Adrenal gland (tissue), 19 donors: ENCODE measurements at places on chromosomes 7 and 10.

DNA sequence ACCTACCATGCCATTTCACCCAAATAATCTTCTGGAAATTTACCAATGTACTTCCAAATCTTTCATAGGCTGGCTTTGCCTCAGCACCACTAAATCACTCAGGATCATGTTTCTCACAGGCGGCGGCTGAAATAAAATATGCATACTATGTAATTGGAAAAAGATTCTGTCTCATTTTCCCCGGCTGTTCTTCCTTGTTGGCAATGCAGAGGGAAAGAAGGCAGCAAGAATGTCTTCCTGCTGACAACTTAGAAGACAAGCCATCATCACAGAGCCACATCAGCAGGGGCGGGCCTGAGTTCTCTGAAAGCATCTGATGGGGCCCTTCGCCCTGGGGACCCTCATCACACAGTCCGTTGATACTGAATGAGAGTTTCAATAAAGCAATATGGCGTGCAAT, 39.2 kb upstream of the COL1A2 start:
- DNase-seq: no peak

DNA sequence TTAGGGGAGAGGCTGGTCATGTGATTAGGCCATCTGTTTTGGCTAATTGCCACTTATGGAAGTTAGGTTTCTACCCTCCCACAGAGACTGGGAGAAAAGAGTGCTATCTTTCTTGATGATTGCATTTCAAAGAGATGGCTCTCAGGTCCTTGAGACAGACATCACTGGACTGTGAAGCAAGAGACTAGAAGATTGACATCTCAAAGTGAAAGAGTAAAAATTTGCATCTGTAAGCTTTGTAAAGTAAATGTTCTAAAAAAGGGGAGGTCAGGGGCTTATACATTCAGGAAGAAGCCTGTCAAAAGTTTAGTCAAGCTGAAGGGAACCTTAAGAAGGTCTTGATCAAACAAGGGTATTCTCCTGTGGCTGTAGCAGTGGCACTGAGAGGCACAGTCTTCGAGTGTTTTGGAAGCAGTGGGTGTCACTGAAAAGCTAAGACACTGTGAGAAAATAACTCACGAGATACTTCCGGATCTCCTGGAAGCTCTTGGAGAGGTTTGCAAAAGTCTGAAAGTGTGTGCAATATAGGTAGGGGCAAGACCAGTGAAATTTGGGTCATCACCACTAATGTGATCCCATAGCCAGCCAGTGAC, 342.1 kb downstream of the PHF14 start:
- no peak for DNase-seq

GRCh38 chr7:122688400-122688998, 10.4 kb downstream of the RNF133 start:
- no peak for DNase-seq

GRCh38 chr7:33986451-33986850, 81.1 kb downstream of the BMPER start:
- DNase-seq: no peak

DNA sequence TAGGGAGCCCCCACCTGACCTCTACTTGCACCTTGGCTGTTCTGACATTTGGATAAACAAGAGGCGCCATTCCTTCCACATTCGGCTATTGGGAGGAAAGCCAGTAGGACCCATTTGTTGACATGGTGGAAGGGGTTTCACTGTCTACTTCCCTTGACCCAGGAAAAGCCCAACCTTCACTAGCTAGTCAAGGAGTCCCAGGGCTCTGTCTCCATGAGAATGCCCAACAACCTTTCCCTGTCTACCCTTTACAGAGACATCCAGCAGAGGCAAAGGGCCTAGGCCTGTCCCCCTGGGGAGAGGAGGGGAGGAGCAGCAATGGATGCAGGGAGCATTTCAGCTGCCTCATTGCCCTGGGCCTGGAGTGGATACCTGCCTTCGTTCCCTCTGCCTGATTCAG, 136.1 kb downstream of the NEURL1 start:
- DNase-seq: no peak

GRCh38 chr7:15795393-15795792, 108.9 kb upstream of the MEOX2 start:
- no peak for DNase-seq

DNA sequence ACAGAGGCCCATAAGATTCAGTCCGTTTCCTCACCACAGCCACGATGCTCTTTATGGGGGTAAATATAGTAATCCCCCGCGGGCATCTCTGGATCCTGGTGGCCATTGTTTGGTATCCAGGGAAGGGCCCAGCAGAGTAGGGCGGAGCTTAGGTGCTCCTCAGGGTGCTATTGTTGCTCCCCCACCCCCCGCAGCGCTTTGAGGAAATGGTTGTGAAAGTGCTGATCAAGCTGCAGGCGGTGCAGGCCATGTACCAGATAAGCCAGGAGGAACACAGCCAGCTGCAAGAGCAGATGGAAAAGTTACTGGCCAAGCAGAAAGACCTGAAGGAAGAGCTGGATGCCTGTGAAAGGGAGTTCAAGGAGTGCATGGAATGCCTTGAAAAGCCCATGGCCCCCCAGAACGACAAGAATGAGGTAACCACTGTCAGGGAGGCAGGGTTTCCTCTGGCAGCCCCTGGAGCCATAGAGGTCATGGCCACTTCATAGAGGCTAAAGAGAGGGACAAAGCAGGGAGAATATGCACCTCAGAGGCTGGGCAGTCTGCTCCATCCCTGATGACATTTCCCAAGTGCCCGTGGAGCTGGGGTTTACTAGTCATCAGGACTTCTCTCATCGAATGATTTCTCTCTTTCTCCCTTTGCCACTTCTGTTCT, 17.6 kb upstream of the FLNC start:
- no peak for DNase-seq

DNA sequence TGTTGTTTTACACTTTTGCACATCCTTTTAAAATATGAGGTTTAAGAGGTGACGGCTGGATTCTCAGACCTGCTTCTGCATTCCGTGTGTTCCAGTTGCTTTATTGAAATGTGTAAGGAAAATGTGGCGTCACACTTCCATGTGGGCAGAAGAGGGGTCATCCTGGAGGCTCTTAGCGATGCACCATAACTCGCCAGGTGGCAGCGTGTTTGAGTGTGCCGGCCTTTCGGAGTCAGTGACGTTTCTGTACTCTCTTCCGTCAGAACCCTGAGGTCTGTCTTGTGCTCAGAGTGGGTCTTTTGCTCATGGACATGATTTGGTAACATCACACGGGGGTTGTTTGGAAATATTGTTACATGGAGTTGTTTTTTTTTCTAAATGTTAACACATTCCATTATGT, 9.1 kb downstream of the PPP2R2D start:
- no peak for DNase-seq

GRCh38 chr10:54909165-54909564, 108.1 kb upstream of the PCDH15 start:
- DNase-seq: no peak

DNA sequence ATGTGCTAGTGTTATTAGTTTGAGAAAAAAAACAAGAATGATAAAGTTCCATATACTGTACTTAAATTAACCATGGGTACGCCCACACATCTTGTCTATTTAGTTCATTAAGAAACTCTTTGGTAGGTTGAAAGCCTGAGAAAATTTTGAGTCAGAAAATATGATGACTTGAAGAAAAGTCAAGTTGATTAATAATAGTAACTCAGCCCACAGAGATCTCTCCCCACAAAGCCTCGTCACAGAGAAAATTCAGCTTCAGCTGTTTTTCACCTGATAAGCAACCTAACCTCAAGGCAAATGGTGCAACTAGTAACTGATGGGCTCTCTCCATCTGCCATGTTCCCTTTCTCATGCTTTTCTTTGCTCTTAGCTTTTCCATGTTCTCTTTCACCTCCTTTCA, 1021.6 kb downstream of the GATA3 start:
- DNase-seq: no peak

DNA sequence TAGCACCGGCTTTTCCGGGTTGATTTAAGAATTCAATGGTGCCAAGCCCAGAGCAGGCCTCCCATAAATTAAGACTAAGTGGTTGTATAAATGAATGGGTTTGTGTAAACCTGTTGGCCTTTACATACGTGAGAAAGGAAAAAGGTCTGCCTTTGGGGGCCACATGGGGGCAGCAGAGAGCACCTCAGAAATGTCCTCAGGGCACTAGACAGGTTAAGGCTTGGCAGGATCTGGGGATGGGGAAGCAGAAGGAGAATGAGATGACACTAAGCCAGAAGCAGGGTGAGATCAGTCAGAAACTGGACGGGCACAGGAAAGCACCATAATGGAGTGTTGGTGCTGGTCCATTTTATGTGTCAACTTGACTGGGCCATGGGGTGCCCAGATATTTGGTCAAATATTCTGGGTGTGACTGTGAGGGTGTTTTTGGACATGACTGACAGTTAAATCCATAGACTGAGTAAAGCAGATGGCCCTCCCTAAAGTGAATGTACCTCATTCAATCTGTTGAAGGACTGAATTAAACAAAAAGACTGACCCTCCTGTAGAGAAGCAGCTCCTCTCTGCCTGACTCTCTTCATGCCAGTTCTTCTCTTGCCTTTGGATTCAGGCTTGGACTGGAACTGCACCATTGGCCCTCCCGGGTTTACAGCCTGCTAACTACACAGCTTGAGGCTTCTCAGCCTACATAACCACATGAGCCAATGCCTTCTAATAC, 58.9 kb downstream of the FRMPD2 start:
- DNase-seq: peak; percentile 45

GRCh38 chr10:20931156-20931795, 34.2 kb upstream of the NEBL start:
- DNase-seq: no peak

GRCh38 chr10:51905032-51905431, 205.6 kb upstream of the CSTF2T start:
- DNase-seq: no peak

DNA sequence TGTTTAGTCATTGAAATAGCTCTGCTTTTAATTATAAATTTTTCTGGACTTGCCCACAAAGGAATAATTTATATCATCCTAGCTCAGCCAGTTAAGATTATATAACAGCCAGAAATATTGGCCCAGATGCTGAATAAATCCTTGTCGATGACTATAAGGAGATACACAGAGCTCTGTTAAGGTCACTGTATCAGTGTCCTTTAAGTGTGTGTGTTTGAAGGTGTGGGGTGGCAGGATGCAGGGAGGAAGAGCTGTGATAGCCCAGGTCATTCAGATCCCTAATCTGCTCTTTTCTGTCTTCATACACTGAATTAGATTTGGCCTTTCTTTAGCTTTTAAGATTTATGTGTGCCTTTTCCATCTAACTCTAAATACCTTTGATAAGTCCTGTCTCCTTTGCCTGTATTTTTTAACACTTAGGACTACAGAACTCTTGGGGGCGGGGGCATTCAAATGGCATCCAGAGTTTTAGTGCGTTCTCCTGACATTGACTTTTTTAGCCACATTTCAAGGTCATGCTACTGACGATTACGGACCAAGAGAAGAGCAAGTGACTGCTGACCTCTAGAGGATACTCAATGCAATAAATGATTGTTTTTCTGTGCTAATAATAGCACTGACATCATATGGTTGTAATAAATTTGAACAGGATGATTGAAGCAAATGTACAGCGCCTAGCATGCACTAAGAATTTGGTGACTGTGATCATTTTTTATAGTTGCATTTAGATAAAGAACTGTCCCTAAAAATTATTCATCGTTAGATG, 172.3 kb downstream of the CACNB2 start:
- DNase-seq: peak; percentile 37

DNA sequence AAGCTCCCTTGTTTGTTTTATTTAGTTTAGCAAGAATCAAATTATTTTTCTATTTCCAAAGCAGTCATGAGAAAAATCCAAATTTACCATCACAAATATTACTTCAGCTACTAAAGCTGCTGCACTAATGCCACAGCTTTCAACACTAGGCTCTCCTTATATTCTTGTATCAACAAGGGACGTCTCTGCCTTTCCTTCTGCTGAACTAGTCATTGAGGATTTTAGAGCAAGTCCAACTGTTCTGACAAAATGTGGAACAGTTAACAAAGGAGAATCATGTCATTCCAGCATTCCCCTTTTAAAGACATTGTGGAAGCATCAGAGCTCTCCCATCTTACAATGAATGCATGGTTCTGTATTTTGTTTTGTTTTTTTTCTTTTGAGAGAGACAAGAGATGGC, 28.6 kb downstream of the FAM13C start:
- DNase-seq: no peak

DNA sequence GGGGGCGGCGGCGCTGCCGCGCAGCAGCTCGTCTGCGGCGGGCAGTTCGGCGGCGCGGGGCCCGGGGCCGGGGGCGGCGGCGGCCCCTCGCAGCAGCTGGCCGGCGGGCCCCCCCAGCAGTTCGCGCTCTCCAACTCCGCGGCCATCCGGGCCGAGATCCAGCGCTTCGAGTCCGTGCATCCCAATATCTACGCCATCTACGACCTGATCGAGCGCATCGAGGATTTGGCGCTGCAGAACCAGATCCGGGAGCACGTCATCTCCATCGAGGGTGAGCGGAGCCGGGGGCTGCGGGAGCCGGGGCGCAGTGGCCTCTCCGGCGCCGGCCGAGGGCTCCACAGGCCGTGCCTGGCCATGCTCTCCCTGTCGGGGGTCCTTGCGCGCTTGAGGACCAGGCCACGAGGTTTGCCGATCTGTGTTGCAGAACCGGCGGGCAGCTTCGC, 548 bp downstream of the AGAP3 start:
- peak; percentile 52 for DNase-seq

- no peak for DNase-seq
Measured at GRCh38 chr10:92834331-92834730, 14.0 kb upstream of the EXOC6 start.

- DNase-seq: no peak
Measured at GRCh38 chr7:34034728-34035127, 129.4 kb downstream of the BMPER start.

- DNase-seq: no peak
Measured at GRCh38 chr10:110275128-110275729, 29.5 kb downstream of the SMNDC1 start.

DNA sequence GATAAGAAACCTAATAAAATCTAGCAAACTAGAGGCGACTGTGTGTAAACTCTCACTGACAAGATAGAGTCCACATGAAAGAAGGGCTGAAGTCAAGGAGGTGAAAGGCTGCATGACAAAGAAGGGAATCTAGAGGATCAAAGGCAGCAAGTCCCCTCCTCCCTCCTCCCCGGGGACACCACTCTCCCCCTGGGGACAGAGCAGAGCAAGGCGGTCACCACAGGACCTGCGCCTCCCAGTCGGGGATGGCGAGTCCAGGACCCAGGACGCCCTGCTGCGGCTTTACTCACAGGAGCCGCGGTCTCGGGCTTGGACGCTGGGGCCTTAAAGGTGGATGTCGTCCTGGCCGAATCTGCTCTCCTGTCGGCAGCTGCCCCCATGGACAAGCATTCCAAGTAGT, 22.4 kb downstream of the BRI3 start:
- no peak for DNase-seq

DNA sequence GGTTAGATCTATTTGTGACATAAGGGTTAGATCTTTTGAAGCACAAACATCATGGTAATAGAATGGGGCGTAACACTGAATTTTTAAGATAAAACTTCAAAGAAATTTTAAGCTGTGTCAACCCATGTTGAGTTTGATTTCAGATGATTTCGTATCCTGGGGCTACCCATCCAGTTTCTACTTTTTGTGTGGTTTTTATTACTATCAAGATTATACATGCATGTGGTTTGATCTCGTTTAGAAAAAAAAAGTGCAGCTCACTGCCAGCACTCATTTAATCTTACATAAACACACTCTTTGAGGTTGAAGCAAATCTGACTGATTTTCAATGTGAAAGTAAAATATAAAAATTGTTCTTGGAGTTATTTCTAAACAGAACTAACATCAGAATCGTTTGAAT, 140.8 kb upstream of the GRB10 start:
- no peak for DNase-seq
